Stromal cell of bone marrow (primary cell): ENCODE measurements at places on chromosomes 4 and X.

DNA sequence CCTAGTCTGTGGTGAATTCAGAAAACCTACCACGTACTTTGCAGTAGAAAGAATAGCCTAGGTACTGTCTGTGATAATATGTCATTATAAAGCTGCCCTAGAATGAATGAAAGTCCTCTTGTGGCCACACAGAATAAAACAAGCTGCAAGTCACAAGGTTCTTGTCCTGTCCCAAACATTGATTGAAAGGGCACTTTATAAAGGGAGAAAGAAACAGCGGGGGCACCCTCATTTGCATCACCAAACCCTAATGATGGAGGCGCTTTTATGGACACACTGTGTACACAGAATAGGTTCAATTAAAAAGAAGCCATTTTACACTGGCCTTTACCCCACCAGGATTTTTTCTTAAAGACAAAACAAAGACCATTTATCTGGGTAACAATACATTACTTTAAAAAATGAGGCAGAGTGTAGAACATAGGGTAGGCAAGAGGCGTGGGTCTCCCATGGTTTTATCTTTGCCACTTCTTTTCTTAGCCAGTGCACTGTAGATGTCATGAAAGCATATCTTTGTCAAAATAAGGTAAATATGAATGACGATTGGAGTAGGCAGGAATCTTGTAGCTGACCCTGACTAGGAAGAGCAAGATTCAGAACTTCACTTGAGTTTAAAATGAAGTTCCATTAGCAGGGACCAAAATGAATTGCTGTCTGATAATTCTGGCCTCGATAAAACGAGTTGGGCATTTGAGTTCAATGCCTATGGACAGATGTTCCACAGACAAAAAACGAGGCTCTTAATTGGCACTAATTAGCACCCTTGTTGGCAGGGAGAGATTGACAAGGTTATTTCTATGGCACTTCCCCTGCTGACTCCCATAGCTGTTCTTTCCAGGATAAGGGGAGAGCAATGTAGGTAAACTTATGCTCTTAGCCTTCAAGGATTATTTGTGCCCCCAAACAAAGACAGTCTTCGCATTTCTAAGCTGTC lies 365.1 kb downstream of the AFF2 start:
- no peak for DNase-seq

- DNase-seq: no peak
Observed at GRCh38 chr4:181968371-181968770, 274.8 kb upstream of the TENM3 start.

GRCh38 chrX:47180346-47180745 lies 13.3 kb upstream of the UBA1 start:
- no peak for DNase-seq

GRCh38 chrX:21885568-21885967 lies 29.8 kb downstream of the YY2 start:
- DNase-seq: peak; percentile 28

- DNase-seq: peak; percentile 48
Observed at GRCh38 chrX:140918398-140919038, 83.9 kb upstream of the SPANXB1 start.
